ENCODE measurements at places on chromosomes 16 and 17.

GRCh38 chr17:79654350-79654959 lies 43.6 kb upstream of the RBFOX3 start:
- DNase-seq, result no peak

- DNase-seq, result no peak
These were observed 71.9 kb upstream of the TEKT1 start for GRCh38 chr17:6903326-6903900.

DNA sequence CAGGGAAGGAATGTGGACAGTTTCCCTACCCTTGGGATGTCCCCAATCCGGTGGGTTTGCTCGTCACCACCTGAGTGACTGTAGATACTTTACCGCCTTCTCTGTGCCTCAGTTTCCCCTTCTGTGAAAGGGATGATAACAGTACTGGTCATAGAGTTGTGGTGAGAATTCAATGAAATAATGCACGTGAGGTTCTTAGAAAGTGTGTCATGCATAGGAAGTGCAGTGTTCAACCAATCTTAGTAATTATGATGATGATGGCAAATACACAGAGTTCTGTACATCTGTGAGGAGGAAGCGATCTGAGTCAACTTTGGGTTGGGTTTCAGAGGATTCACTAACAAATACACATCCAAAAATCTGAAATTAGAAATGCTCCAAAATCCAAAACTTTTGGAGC lies 114.6 kb upstream of the HS3ST2 start:
- no peak for DNase-seq

DNA sequence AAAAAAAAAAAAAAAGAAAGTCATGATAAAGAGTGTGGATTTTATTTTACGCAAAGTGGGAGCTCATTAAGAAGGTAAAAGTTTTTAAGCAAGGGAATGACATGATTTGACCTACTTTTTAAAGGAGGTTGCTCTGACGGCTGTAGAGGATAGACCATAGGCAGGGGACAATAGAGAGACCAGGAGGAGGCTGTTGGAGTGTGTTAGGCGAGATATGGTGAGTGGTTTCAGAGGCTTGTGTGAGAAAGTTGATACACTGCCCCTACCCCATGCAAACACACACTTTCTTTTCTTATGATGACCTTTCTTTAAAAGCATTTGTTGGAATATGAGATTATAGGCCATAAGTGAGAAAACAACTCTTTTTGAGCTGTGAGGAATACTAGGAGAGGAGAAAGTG lies 82.0 kb downstream of the FTO start:
- DNase-seq, result no peak

DNA sequence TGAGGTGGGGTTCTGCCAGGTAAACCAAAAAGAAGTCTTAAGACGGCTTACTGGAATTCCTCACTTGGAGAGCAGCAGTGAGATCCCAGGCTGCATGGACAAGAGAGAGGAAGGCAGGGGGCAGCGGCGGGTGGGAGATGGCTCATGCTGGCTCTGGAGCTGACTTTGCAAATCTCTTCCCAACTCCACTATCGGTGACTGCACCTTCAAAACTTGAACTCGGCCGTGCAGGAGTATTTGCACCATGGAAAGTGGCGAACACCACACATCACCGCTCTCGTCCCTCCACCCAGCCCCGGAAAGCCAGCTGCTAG lies 16.7 kb downstream of the CA5A start:
- no peak for DNase-seq

DNA sequence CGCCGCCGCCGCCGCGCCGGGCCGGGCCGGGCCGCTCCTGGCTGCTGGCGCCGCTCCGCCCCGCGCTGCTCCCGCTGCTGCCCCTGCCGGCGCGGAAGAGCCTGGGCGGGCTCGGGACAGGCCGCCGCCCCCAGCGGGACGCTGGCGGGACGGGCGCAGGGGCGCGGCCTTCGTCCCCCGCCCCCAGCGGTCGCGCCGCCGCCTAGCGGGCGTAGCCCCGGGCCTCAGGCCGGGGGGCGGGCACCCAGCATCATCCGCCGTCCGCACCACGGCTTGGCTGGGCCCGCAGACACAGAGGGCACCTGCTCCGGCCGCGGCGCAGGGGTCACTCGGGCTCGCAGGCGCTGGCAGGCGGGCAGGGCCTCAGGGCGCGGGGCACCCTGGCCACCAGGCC lies at the start of gene AMFR:
TSS of gene AMFR (minus strand) at position 107 of the 394 bp plus-strand sequence. CDS start 218 bp downstream, outside the sequence.
- peak; percentile 53 for DNase-seq

- no peak for DNase-seq
These were observed 22.1 kb upstream of the IL17C start for GRCh38 chr16:88616320-88616719.

GRCh38 chr17:37676115-37676925 lies 33.1 kb upstream of the DDX52 start:
- peak; percentile 87 for DNase-seq

- no peak for DNase-seq
These were observed 6.6 kb upstream of the VASN start for GRCh38 chr16:4365014-4365406.

- no peak for DNase-seq
These were observed 24.9 kb downstream of the SCNN1G start for GRCh38 chr16:23207485-23207884.

DNA sequence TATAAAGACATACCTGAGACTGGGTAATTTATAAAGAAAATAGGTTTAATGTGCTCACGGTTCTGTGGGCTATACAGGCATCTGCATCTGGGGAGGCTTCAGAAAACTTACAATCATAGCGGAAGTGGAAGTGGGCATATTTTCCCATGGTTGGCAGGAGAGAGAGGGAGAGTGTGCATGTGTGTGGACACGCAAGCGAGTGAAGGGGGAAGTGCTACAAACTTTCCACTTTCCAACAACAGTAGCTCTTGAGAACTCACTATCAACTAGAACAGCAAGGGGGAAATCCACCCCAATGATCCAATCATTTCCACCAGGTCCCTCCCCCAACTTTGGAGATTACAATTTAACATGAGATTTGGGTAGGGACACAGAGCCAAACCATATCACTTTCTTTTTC lies 11.1 kb downstream of the TAOK1 start:
- no peak for DNase-seq

DNA sequence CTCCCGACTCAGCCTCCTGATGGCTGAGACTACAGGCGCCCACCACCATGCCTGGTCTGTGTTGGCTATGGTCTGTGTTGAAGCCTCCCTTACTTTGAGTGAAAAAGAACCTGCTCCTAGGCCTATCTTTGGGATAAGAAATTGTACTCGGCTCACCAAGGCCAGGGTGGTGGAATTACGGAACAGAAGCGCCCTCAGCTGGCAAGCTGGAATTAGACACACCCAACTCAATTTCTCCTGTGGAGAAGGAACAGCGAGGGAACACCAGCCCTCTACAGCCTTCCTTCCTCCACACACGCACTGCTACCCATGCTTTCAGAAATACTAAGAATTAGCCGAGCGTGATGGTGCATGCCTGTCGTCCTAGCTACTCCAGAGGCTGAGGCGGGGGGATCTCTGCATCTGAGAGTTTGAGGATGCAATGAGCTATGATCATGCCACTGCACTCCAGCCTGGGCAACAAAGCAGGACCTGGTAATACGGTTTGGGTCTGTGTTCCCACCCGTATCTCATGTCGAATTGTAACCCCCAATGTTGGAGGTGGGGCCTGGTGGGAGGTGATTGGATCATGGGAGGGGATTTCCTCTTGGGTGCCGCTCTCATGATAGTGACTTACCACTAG lies 40.1 kb upstream of the RBBP6 start:
- DNase-seq, result no peak

- no peak for DNase-seq
These were observed 6.6 kb upstream of the ABCA5 start for GRCh38 chr17:69333561-69333960.

DNA sequence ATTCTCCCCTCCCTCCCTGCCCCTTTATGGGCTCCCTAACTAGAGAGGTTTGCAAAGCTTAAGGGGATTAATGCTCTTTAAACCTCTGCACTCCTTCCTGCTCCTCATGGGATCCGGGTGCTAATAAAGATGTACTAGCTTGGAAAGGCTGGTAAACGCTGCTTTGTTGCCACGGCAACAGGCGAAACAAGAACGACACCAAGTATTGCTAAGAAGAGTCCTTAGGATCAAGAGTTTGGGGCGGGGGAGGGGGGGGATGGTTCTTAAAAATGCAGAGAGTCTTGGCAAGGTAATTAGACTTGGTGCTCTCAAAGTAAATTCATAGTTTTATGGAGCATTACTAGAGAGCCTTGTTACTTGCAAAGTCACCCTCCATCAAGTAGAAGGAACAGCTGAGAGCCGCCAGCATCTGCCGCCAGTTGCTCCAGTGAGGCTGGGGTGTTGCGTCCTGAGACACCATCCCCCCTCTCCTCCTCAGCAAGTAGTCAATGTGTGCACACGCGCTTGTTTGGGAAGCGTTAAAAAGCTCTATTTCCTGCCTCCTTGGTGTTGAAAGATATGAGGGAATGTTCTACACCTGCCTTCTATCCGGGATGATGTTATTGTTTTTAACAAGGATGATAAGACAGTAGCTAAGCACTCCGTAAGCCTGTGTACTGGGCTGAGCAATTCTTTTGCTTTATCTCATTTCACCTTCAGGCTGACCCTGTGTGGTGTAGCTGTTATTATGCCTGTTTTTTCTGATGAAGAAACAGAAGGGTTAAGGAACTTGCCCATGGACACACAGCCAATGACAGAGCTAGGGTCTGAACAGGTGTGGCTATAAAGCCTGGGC lies 190.9 kb downstream of the CCDC182 start:
- DNase-seq, result peak; percentile 25

GRCh38 chr16:57647136-57647875 lies 18.9 kb downstream of the ADGRG1 start:
- DNase-seq, result no peak

DNA sequence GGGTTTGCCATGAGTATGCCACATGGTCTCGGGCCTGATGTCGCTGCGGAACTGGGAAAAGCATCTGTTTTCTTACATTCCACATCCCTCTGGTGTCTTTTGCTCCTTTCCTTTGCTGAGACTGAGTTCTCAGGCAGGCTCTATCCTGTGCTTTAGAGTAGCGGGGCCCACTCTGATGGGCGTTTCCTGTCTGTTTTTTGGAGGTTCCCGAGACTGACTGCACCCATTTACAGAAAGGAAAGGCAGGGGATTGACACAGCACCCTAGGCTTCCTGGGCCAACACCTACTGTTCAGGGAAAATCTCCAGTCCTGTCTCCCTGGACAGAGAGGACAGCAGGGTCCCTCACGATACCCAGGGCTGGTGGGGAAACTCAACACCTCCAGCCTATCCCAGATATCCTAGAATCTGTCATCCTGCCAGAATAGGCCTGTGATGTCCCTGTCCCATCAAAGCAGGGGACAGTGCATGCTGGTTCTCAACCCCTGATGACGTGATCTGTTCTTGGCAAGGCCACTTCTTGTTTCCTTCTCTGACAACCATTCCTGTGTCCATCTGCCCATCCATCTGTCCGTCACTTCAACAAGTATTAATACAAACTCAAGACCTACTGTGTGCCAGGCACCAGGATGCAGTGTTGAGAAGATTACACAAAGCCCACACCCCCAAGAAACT lies 42.2 kb downstream of the ACTG1 start:
- DNase-seq, result no peak

- DNase-seq, result no peak
These were observed 111.8 kb downstream of the N4BP1 start for GRCh38 chr16:48497932-48498768.

GRCh38 chr16:53085931-53086421 lies 31.2 kb downstream of the CHD9 start:
- DNase-seq, result no peak

DNA sequence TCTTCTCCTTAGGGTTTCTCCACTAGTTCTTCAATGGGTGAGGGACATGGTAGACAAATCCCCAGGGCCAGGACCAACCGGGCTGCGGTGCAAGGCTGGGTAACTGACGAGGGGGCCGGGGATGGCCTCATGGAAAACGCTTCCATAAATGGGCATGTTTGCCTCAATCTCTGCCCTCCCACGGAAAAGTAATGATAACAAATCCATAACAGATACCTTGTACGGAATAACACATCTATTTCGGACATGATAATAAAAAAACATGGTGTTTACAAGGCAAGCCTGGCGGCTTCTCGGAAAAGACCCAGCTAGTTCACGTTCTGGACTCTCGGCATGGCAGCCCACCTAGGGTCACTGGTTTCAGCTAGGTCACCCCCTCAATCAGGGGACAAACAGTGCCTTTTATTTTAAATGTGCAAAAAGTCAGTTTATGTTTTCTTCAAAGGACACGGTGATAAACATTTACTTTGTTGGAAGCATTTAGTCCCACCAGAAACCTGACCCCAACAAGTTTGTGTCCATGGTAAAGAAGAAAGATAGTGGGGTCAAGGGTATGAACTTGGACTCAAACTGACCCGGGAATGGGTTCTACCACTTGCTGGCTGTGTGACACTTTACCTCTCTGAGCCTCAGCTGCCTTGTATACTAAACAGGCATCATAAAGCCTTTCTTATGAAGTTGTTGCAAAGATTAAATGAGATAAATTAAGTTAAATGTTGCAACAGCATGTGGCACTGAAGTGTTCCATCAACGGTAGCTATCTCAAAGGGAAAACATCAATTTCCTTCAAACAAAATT lies 1.7 kb downstream of the MYH11 start:
- no peak for DNase-seq

DNA sequence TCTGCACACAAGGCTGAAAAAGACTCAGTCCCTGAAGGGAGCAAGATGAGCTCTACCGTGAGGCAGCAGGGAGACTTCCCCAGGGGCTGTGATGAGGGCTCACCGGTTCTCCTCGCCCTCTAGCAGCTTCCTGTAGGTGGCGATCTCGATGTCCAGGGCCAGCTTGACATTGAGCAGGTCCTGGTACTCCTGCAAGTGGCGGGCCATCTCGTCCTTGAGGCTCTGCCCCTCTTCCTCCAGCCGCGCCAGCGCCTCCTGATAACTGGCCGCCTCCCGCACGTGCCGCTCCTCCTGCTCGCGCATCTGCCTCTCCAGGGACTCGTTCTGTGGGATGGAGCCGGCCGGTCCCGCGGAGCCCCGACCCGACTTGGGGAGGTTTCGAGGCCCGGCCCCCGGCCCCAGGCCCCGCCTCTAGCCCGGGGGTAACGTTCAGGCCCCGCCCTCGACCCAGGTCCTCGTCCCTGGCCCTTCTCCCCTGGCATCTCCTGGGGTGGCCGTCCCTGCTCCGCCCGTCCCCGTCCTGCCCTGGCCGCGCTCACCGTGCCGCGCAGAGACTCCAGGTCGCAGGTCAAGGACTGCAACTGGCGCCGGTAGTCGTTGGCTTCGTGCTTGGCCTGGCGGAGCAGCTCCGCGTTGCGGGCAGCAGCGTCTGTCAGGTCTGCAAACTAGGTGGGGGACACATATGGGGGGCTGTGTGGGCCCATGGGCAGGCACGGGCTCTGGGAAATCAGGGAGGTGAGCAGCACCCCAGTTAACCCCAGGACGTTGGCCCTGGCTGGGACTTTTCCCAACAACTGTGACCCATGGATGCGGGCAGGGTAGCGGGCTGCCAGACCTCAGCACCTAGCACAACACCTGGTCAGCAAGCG lies 3.9 kb downstream of the GFAP start:
- peak; percentile 37 for DNase-seq

GRCh38 chr16:4615384-4616046 lies 827 bp upstream of the UBALD1 start:
- no peak for DNase-seq

GRCh38 chr16:48261569-48261968 lies 14.2 kb upstream of the ABCC11 start:
- DNase-seq, result no peak

- no peak for DNase-seq
These were observed 2.6 kb downstream of the AOC3 start for GRCh38 chr17:42853597-42853967.

- no peak for DNase-seq
These were observed 23.9 kb upstream of the DHRS13 start for GRCh38 chr17:28926786-28927185.
